ENCODE measurements at places on chromosomes 7 and 10. TPM values are rescaled to one million over a fixed set of nuclear protein-coding genes. Genes with fewer than 3 reads are reported as not detected.

Gene DDX56
- total RNA-seq, result 59.0 TPM

Gene NPVF
- total RNA-seq, result not detected

Gene ZC3HAV1L
- 17.8 TPM for total RNA-seq

GRCh38 chr10:90204131-90204955, 503.0 kb downstream of the KIF20B start:
- H3K27me3 ChIP-seq, result no peaks in the 10 kb centered on the region
- no peak for DNase-seq
- H3K36me3 ChIP-seq, result no peaks in the 10 kb centered on the region

GRCh38 chr10:74460812-74461211, 309.8 kb downstream of the ADK start:
- no peaks in the 10 kb centered on the region for H3K4me1 ChIP-seq
- no peak overlapping the region for H3K4me3 ChIP-seq
- H3K27me3 ChIP-seq, result no peaks in the 10 kb centered on the region
- no peak for DNase-seq
- H3K27ac ChIP-seq, result no peak overlapping the region

- H3K4me3 ChIP-seq, result peak overlapping the region; percentile 26
- H3K27me3 ChIP-seq, result no peaks in the 10 kb centered on the region
- peak overlapping the region; percentile 99 for H3K27ac ChIP-seq
- peaks cover 50% of the 10 kb centered on the region for H3K36me3 ChIP-seq
These were observed 142.0 kb downstream of the ARID5B start for GRCh38 chr10:62043421-62044021.

- no peaks in the 10 kb centered on the region for H3K27me3 ChIP-seq
- peaks cover 42% of the 10 kb centered on the region for H3K4me1 ChIP-seq
- H3K4me3 ChIP-seq, result peak overlapping the region; percentile 47
- H3K36me3 ChIP-seq, result no peaks in the 10 kb centered on the region
- peak; percentile 34 for DNase-seq
These were observed 450.2 kb upstream of the GALNT17 start for GRCh38 chr7:70681469-70682350.

- H3K27me3 ChIP-seq, result no peaks in the 10 kb centered on the region
- no peaks in the 10 kb centered on the region for H3K36me3 ChIP-seq
- no peak for DNase-seq
- no peak overlapping the region for H3K4me3 ChIP-seq
- H3K4me1 ChIP-seq, result no peaks in the 10 kb centered on the region
These were observed 63.1 kb upstream of the MEOX2 start for GRCh38 chr7:15749631-15750030.

DNA sequence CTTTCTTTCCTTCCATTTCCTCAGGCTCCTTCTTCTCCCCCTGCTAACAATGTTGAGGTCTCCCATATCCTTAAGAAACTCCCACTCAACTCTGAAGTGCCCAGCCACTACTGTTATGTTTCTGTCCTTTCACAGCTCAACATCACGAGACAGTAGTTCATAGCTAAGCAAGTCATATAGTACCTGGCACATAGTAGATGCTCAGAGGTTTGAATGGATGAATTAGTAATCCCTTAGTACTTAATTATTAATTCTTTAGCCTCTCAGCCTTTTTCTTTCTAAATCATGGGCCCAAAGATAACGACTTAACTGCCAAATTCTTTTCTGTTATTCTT, 22.6 kb downstream of the CSGALNACT2 start:
- no peaks in the 10 kb centered on the region for H3K27me3 ChIP-seq
- no peak for DNase-seq
- H3K4me3 ChIP-seq, result no peak overlapping the region
- H3K27ac ChIP-seq, result peak overlapping the region; percentile 49
- H3K36me3 ChIP-seq, result peaks cover 65% of the 10 kb centered on the region

DNA sequence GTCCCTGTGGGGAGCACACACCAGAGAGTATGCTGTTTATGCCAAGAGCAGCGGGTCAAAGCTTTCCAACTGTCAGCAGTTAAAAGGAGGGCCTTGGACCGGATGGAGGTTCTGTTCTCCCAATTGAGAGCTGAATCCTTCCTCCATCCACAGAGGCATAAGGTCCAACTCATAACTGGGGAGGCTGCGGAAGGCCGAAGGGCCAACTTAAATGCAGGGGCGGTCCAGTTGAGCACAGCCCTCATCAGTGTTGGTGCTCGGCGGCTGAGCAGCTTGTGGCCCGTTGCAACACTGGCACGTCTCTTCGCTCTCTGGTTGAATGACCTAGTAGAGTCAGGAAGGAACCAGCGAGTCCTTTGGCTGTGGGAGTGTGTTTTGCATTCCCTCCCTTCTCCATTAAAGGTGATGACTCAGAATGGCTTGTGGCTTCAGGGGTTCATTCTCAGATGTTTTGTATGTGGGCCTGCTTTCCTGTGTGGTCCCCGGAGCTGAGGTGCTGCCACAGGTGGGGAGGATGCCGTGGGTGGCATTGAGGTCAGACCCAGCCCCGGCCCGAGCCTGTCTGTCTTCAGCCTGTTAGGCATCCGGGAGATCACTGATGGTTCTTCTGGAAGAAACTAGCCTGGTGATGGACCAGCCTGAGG, 44.8 kb upstream of the DMBT1 start:
- H3K4me3 ChIP-seq, result no peak overlapping the region
- H3K36me3 ChIP-seq, result no peaks in the 10 kb centered on the region
- H3K27me3 ChIP-seq, result peaks cover 6% of the 10 kb centered on the region

DNA sequence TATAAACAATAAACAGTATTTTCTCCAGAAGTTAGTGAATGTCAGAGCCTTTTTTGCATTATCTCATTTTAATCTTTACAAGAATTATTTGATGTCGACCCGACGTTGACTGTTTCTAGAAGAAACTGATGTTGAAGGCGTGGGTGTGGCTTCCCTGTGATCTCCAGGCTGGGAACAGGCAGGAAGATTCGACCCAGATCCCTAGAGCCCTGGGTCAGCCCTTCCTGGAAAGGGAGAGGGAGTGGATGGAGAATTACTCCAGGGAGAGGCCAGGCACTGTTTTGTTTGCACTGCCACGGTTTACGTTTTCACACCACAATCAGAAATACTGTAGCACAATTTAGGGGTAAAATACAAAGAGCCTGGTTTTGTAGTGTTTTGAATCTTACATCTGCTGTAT, 133.1 kb downstream of the ADARB2 start:
- no peaks in the 10 kb centered on the region for H3K4me1 ChIP-seq
- no peaks in the 10 kb centered on the region for H3K36me3 ChIP-seq
- H3K4me3 ChIP-seq, result no peak overlapping the region
- H3K27me3 ChIP-seq, result peaks cover 10% of the 10 kb centered on the region
- H3K27ac ChIP-seq, result no peak overlapping the region
